Stimulated activated CD4-positive, alpha-beta T cell treated with anti-CD3 and anti-CD28 coated beads, Interleukin-15, amount 100 ng/mL, for 48 hours (primary cell): ENCODE measurements at places on chromosomes 16 and 17.

DNA sequence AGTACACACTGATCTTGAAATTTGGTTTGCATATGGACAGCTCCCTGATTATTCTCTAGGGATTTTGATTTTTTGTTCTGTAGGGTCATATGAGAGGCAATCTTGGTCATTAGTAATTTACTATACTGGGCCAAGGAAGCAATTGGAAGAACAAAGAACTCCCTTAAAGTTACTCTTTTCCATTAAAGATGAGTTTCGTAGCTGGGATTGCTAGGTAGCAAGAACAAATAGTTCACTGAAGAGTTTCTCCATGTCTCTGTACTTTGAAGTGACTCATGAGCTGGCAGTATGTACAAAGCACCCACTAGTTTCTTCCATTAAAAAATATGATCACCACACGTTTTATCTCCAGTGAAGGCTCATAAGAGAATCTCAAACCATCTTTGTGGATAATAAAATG lies 6.2 kb upstream of the BCAS3 start:
- no peak for DNase-seq

GRCh38 chr17:73017658-73018057 lies 74.8 kb downstream of the SLC39A11 start:
- no peak for DNase-seq

DNA sequence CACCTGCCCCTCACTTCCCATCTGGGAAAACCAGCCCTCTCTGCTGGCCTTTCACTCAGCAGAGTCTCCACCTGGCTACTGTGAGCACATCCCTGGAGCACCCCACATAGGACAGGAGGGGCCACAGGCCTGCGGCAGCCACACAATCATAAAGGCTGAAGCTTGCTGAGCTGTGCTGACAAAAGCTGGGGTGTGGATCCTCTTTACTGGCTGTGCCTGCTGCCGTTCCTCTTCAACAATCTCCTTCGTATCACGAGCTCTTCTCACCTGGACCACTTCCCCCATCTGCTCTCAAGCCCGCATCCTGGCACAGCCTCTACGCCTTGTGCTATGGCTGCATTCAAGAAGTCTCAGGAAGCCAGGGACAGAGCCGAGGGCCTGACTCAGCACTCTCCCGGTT lies 86.1 kb downstream of the ZNF778 start:
- DNase-seq = no peak

DNA sequence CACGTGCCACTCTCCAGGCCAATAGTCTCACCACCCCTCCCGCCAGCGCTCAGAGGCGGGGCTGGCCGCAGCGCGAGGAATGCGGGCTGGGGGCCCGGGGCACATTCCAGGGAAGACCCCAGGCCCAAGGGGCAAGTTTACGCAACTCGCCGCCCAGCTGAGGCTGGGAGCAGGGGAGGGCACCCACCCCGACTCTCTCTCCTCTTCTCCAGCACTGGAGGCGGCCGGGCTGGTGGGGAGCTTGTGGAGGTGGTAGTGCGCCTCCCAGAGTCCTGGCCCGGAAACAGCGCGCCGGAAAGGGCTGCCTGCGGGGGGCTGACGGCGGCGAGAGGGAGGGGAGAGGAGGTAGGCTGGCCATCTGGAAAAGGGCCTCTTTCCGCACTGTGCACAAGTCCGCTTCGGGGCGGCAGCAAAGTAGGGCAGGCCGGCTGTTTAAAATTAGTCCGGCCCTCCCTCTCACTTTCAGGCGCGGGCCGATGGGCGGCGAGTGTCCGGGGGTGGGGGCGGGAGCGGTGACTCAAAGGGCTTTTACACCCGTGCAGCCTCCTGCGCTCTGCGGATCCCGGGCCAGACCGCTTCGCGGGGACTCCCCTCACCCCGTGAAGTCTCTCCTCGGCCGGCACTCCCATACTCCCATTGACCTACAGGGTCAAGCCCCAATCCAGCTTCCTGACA lies 1.1 kb downstream of the FHOD1 start:
- no peak for DNase-seq

DNA sequence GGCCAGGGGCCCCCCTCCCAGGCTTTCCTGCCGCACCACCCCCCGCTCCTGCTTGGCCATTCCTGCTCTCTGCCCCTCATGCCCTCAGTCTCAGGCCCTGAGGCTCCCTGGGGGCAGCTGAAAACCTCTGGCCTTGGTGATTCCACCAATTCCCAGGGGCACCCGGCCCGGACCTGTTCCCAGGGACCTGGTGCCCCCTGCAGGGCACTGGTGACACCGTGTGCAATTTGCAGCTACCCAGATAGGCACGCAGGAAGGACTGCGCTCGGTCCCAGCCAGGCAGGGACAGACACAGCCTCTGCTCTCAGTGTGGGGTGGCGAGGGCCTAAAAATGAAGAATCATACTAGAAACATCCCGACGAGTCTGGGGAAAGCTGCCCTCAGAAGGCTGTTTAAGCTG lies 13.4 kb downstream of the WFDC1 start:
- DNase-seq = no peak
